ENCODE measurements at places on chromosomes 16 and 17. TPM values are rescaled to one million over a fixed set of nuclear protein-coding genes. Genes with fewer than 3 reads are reported as not detected.

Gene SDR42E2
- not detected for total RNA-seq

Gene HS3ST3A1
- total RNA-seq = 0.34 TPM

Gene TTYH2
- 2.1 TPM for total RNA-seq

Gene GPRC5B
- total RNA-seq = 27.9 TPM

Gene HOXB8
- total RNA-seq = 7.2 TPM

Gene CDK5R1
- 3.4 TPM for total RNA-seq

Gene MEIOB
- total RNA-seq = 2.4 TPM

Gene LAT
- 6.1 TPM for total RNA-seq

Gene SLC16A13
- 8.0 TPM for total RNA-seq

Gene BCO1
- 1.0 TPM for total RNA-seq

Gene NPW
- 1.2 TPM for total RNA-seq

Gene CACNG3
- not detected for total RNA-seq

Gene MYH11
- total RNA-seq = 0.22 TPM

Gene AKAP1
- total RNA-seq = 56.3 TPM

Gene CCL8
- total RNA-seq = not detected

Gene CMTM2
- total RNA-seq = not detected

Gene TBC1D3C
- 0.06 TPM for total RNA-seq

Gene DNAH9
- total RNA-seq = not detected

Gene ADORA2B
- 15.3 TPM for total RNA-seq

Gene SGSH
- total RNA-seq = 26.1 TPM

Gene SEBOX
- not detected for total RNA-seq

Gene SPNS2
- 8.7 TPM for total RNA-seq

Gene PTX4
- not detected for total RNA-seq

Gene TVP23A
- 0.02 TPM for total RNA-seq

Gene LPO
- total RNA-seq = not detected

Gene UTS2R
- total RNA-seq = not detected

Gene PRSS8
- 0.27 TPM for total RNA-seq

Gene ITGAX
- 1.3 TPM for total RNA-seq

Gene TSPAN10
- 4.4 TPM for total RNA-seq

Gene HBM
- total RNA-seq = not detected

Gene HASPIN
- 15.7 TPM for total RNA-seq

Gene PRSS33
- total RNA-seq = not detected

Gene IL17C
- total RNA-seq = not detected

Gene CFAP97D1
- total RNA-seq = not detected

Gene CCL3
- total RNA-seq = not detected

Gene OTOP3
- not detected for total RNA-seq

Gene SMIM5
- 0.83 TPM for total RNA-seq

Gene ATP1B2
- 0.19 TPM for total RNA-seq

Gene RRAD
- 10.9 TPM for total RNA-seq

Gene CDH8
- total RNA-seq = 0.47 TPM

Gene KCNJ12
- 1.1 TPM for total RNA-seq

Gene HS3ST4
- total RNA-seq = not detected

Gene NXPH3
- 0.46 TPM for total RNA-seq

Gene CDH3
- 0.39 TPM for total RNA-seq

Gene NAE1
- 74.0 TPM for total RNA-seq

All from A549 treated with DMSO at 1 μM for 4 hours (cell line).